Effector memory CD4-positive, alpha-beta T cell (primary cell): ENCODE measurements at places on chromosomes 11 and 22.

GRCh38 chr22:21693333-21693998 is 27.7 kb downstream of the PPIL2 start:
- DNase-seq = no peak

GRCh38 chr11:95937358-95937757 is 13.5 kb upstream of the MTMR2 start:
- DNase-seq = no peak

DNA sequence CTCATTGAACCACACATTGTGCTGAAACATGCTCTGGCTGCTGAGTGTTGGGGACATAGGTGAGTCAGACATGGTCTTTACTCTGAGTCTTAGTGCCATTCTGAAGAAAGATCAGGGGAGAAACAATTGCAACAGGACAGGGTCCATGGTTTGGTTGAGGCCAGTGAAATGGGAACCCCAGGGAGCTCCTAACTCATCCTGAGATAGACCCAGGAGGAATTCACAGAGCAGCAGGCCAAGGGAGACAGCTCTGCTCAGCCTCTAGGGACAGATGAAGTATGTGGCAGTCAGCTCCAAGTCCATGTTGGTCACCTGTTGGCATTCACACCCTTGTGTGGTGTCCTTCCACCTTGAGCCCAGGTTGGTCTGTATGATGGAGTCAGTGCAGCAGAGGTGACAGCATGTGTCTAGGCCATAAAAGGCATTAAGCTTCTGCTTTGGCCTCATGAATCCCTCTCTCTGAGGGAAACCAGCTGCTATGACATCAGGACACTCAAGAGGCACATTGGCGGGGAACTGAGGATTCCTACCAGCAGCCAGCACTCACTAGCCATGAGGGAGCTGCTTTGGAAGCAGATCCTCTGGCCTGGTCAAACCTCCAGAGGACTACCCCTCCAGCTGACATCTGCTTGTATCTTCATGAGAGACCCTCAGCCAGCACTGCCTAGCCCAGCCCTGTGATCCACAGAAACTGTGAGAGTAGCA is 50.3 kb upstream of the MYEOV start:
- no peak for DNase-seq

- no peak for DNase-seq
Measured at GRCh38 chr11:66112041-66112491, 42.0 kb downstream of the PACS1 start.

GRCh38 chr11:124277207-124277606 is 21.0 kb downstream of the OR8G5 start:
- no peak for DNase-seq

DNA sequence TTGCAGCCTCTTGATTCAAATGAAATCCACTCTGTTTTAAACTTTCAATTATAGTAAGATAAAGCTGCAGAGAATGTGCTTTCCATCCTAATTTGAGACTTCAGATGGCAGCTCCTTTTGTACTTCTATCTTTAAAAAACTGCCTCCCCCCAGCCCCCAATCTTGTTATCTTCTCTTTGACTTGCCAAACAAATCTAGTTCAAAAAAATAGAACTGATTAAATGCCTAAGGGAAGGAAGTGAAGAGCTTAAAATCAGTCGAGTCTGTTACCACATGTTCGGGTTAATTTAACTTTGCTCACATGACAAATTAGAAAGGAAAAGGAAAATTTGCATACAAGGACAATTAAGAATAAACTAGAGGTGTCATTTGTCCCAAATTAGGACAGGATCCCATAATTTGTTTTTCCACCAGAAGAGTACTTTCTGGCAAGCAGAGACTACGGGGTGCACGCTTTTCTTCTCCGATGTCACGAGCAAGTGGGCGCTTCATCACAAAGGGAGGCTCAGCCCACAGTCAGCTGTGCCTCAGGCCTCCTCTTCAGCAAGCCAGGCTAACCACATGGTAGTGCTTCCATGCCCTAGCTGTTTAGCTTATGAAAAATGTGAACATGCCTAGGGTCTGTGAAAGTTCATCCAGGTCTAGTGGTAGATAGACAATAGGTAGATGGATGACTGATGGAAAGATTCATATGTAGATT is 69.0 kb upstream of the LDLRAD3 start:
- DNase-seq = no peak

DNA sequence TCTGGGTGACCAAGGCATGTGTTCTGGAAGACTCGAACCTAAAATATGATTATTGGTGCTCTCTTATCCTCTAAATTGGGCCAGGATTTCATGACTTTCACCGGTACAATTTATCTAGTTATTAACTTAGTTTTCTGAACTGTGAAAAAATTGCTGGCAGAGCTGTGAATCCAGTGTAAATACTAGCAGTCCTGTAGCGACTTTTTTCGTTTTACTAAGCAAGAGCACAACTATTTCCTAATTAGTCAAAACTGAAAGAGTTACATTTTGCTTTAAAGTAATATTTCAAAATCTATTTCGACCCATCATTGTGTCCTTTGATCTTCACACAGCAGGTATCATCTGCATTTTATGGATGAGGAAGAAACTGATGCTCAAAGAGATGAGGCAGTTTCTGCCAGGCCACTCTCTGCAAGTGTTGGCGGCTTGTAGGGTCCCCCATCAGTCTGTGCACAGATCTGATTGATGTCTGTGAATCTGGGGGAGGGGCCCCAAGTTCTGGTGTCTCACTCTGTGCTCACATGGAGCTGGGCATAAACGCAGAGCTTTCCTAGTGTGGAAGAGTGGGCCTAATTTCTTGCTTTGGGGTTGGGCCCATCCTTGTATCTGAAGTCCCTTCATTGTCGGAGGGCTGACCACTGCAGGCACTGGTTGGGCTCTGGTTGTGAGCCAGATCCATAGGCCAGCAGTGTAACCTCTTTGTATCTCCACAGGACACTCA is 1.4 kb upstream of the TRMT2A start:
- no peak for DNase-seq

GRCh38 chr22:26974034-26974433 is 316.6 kb downstream of the MIAT start:
- no peak for DNase-seq

- no peak for DNase-seq
Measured at GRCh38 chr11:6734616-6735015, 37.2 kb downstream of the OR2AG2 start.

- no peak for DNase-seq
Measured at GRCh38 chr11:84056653-84057376, 770.6 kb upstream of the CCDC90B start.

GRCh38 chr22:40764763-40765441 is 54.2 kb downstream of the SLC25A17 start:
- DNase-seq = no peak

DNA sequence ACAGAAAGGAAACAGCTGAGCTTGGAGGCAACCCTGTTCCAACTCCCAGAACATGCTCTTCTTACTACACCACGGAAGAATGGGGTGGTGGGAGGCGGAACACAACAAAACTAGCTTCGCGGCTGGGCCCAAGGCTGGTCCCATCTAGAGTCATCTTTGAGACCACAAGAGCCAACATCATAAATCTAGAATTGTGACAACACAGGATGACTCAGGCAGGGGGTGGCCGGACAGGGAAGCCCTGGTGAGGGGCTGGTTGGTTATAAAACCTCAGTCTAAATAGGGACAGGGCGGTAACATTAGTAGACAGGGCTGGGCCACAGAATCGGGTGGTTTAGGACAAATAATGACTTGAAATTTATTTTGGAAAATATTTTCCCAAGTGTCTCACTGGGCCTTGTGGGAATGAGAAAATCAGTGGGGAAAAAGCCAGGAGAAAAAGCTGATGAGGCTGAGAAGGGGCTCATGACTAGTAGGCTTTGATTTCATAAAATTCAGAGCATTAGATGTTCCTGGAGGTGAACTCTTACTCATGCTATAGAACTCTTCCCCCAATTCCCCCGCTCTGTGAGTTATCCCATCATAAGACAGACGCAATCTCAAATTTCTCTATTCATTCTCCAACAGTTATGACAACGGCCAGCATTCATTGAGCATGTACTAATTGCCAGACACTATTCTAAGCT is 151.8 kb upstream of the TIMP3 start:
- DNase-seq = no peak

DNA sequence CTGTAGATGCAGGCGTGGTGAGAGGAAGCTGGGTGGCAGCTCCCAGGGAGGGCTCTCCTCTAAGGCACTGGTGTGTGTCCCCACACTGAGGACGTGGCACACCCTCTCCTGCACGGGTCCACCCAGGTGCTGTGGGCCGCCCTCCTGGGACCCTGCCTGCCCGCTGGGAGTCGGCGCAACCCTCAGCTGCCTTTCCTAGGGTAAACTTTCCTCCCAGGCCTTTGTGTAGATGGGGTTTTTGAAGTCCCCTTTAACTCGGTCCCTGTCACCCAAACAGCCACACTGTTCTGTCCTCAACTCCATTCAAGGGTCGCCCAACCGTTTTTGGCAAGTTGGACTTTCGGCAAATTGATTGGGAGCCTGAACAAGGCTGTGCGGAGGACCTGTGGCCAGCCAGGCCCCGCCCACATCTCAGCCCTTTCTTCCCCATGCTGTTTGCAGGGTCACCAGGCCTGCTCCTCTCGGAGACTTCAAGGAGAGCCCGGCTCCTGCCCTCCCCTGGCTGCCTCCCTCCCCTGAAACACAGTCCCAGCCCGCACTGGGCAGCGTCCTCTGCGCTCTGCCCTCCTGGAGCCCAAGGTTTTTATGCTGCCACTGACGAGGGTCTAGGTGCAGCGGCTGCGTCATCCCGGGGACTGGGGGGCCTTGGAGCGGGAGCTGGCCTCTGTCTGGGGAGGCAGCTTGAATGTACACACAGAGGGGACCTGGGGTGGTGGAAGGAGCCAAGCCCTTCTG is 1126.2 kb downstream of the BRD1 start:
- no peak for DNase-seq

DNA sequence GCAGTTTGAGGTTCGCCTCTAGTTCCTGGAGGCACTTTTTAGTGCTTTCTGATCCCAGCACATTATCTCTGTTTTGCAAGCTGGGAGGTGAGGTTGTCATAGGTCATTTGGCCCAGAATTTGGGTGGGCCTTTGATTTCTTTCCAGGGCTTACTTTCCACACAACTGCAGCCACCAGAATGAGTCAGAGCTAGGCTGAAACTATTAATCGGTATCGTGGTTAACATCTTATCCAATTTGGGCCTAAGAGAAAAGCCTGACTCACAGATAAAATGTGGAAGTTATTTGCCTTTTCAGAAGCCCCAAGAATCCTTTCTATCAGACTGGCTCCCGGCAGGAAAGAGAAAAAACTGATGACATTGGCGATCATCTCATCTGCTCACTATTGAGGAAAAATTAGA is 166.4 kb downstream of the KIRREL3 start:
- DNase-seq = no peak

DNA sequence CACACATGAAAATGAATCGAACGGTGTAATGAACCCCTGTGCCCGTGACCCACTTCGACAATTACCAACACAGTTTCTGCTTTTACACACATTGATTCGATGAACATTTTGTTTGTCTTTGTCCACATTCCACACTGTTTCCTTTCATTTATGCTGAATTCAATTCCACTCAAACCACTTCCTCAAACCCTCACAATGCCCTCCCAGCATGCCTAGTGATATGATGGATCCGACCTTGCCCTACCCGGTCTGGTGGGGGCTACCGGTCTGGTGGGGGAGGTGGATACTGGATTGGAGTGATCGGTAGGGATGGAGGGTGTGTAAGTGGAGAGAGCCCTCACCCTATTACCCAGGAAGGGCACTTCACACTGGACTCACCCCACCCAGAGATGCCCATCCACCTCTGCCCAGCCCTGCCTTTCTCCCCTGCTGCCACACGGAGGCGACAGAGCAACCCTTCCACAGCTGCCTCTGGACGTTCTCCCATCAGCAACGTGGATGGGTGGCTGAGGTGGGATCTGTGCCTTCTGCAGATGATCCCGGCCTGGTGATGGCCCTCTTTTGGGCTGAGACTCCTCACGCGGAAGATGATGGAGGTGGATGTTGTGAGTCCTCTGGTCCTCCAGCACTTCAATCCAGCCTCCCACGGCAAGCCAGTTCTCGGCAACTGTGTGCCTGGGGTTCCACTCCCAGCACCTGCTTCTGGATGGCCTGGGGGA is 33.0 kb upstream of the P2RY2 start:
- DNase-seq = no peak

DNA sequence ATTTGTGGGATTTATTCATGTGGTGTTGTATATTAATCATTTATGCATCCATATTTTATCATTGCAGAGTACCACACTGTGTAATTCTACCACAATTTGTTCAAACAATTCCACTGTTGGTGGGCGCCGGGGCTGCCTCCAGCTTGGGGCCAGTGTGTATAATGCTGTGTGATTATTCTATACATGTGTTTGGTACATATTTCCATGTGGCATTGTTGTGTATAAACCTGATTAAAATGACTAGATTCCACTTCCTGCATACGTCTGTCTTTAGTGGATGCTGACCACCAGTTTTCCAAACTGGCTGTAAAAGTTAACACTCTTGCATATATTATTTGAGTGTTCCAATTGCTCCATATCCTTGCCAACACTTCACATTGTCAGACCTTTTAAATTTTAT is 1213.8 kb downstream of the TBC1D22A start:
- no peak for DNase-seq

DNA sequence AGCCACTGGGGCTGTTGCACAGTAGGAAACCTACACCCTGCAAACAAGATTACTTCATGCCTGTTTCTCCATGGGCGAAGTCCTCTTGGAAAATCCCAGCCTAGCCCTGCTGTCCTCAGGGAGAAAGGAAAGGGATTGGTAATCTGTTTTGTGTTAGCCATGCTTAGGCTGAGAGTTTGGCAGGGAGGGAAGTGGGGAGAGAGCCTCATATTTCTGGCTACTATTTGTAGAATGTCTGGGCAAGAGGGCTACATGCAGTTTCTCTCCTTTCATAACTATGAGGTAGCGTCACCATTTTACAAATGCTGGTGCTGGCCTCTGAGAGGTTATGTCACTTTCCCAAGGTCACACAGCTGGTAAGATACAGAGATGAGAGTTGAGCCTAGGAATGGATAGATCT is 737 bp upstream of the MFRP start:
- DNase-seq = no peak

DNA sequence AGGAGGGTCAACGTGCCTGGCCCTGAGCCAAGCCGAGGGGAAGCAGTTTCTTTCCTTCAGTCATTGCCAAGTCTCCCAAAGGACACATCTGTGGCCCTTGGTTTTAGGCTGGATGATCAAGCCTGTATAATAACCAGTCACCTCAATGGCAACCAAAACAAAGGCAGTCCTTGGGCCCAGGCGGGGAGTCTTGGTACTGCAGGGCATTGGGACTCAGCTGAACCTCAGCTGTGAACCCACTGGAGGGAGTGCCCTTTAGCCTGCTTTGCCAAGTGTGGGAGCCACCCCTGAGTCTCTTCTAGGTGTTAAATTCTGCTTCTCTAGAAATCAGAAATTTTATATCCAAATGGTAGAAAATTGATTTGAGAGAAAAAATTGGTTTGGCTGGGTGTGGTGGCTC is 36.9 kb downstream of the CPT1A start:
- DNase-seq = no peak

DNA sequence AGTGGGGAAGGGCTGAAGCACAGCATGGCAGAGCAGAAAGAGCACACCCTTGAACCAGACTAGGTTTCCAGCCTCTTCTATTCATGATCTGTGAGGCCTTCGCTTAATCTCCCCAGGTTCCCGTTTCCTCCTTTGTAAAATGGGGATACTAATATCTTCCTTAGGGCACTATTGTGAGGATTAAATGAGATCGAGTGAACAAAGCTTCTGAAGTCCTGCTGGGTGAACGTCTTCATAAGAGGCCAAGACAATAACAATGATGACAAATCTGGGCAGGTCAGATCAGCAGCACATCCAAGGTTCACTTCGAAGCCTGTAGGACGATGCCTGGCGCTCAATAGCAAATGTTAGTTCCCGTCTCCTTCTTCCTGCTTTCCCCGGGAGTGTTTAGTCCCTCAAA is 38.6 kb upstream of the ZBED5 start:
- no peak for DNase-seq
